Hematopoietic multipotent progenitor cell treated with erythropoietin and hydrocortisone succinate and interleukin-3 and kit ligand, for 15 days (in vitro differentiated cells): ENCODE measurements at places on chromosomes 11 and 22.

DNA sequence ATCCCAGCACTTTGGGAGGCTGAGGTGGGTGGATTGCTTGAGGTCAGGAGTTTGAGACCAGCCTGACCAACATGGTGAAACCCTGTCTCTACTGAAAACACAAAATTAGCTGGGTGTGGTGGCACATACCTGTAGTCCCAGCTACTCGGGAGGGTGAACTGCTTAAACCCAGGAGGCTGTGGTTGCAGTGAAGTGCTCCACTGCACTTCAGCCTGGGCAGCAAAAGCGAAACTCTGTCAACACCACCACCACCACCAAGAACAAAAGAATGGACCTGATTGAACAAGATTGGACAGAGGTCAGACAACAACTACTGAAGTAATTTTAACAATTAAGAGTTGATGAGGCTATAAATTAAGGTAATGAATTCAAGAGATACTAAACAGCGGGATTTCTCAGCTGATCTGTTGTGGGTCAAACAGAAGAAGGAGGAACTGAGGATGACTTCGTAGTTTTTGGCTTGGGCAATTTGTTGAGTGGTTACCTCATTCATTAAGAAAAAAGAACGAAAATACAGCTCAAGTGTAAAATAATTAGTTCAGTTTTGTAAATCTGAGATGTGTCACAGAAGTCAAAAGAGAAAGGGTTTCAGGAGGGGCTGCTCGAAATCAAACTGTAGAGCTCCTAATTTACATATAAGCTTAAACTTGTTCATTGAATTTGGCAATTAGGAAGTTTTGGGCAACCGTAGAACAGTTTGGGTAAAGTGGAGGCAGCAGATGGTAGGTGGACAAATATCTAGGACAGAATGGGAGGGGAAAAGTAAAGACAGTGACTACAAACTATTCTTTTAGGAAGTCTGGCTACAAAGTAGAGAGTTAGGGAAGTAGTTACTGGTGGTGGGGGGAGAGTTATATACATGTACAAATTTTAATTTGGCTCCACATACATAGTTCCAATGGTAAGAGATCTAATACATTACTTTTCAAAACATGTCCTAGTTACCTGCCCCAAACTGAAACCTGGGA is 4.5 kb downstream of the IL18 start:
- no peak for DNase-seq

- DNase-seq: no peak
These were observed 158.5 kb upstream of the GRK3 start for GRCh38 chr22:25405841-25406509.

DNA sequence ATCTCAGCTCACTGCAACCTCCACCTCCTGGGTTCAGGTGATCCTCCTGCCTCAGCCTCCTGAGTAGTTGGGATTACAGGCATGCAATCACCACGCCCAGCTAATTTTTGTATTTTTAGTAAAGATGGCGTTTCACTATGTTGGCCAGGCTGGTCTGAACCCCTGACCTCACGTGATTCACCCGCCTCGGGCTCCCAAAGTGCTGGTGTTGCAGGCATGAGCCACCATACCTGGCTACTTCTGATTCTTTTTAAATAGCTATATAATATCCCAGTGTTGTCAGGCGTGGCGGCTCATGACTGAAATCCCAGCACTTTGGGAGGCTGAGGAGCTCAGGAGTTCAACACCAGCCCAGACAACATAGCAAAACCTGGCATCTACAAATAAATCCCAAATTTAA is 20.7 kb downstream of the TMEM41B start:
- DNase-seq: no peak

DNA sequence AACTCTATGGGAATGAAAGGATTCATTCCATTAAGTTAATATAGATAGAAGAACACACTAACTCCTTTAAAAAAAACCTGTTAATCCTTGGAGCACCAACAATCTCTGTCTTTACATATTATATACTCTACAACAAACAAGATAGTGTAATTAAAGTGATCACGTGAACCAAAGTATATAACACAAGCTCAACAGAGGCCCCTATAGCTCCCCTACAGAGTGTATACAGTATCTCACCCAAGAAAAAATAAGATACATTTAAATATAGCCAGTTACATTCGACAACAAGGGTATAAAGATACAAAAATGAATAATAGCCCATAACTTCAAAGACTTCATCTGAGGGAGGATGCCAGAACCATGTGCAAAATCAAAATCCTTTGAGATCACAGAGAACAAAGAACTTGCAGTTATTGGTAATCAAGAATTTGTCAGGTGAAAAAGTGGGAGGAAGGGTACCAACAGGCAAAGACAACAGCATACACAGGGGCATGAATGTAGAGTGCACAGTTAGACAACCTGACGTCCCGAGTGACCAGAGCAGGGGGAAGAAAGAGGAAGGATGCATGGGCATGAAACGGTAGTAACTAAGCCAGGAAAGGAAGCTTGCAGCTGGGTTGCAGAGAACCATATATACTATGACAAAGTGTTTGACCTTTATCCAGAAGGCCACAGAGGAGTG is 4.7 kb downstream of the FCHSD2 start:
- no peak for DNase-seq

- no peak for DNase-seq
These were observed 12.9 kb upstream of the RHOD start for GRCh38 chr11:67043572-67044349.

- no peak for DNase-seq
These were observed 110.7 kb upstream of the E2F8 start for GRCh38 chr11:19351426-19351825.

DNA sequence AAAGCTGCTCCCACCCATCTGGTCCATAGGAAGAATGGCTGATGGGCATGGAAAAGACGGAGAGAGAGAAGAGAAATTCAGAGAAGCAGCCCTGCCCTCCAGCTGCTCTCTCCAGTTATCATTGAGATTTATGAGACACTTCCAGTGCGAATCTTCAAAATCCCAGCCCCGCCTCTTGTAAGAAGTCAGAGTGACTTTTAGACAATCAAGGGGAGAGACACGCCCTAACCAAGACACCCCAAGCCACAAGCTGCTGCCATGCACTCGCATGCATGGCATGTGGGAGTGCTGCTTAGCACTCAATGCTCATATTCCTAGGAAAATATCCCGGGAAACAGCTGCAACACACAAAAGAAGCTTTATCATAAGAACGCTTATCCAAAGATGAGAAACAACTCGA is 110.6 kb upstream of the BID start:
- DNase-seq: no peak

DNA sequence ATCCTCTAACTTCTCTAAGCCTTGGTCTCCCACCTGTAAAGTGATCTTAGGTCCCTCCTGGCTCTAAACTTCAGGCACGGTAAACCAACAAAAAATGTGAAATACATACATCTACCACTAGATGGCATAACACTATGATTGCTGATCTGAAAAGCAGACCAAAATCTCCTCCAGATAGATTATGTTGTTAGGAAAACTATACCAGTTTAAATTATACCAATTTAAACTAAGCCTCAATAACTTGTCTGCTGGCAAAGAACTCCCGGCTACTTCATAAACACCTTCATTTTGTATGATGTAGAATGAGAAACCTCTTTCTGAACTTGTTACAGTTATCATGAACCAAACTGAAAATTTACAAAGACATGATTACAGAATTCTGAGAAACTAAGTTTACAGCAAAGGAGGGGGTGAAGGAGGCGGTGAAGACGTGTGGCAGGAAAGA is 85.9 kb downstream of the SBF2 start:
- peak; percentile 70 for DNase-seq

DNA sequence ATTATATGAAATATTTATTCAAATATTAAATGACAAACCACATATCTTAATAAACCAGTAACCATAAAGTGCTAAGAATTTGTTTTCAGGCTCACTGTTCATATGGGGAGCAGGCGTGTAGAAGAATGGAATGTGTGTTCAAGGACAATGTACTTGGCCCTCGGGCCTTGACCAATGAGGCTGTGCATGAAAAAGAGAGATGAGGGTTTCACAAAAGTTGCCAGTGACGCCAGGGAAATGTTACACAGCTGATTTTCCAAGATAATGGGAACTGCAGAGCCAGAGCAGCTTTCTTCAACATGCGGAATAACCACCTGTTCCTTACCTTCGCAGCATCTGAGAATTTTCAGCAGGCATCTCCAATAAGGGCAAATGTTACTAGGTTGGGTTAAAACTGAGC is 4.2 kb downstream of the SF1 start:
- DNase-seq: no peak

DNA sequence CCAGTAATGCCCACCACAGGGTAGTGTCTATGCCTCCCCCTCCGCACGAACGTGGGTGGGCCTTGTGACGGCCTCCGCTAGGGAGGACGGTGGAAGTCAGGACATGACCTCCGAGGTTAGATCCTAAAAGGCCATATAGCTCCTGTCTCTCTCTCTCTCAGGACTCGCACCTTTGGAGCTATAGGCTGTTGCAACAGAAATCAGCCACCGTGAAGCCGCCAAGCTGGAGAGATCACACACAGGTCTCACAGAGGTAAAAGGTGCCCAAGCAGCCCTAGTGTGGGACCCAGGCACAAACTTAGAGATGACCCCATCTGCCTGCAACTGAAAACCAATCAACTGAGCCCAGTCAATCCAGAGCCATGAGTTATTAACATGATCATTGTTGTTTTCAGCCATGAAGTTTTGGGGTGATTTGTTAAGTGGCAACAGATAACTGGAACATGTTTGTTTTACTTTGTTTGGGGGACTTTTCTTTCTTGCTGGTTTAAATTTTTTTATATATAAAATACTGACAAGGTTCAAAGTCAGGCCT is 7.4 kb upstream of the NAP1L4 start:
- DNase-seq: no peak

GRCh38 chr11:1546077-1546535 is 26.0 kb downstream of the DUSP8 start:
- DNase-seq: no peak

DNA sequence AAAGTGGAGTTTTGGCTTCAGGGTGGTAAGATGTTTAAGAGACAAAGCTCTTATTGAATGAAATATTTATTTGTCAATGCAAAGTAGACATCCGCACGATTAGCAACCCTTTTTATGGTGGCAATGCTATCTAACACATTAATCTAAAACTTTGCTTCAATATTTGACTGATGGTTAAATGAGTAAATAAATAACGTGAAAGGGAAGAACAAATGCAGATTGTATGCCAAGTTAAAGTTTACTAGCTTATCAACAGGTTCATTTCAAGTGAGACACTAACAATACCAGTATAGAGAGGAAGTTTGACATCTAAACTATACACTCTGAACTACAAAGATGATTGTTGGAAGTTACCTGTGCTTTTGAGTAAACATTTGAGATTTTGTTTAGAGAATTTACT is 50.1 kb downstream of the AASDHPPT start:
- DNase-seq: no peak
